ENCODE measurements at places on chromosomes 12 and 14. TPM values are rescaled to one million over a fixed set of nuclear protein-coding genes. Genes with fewer than 3 reads are reported as not detected.

Gene LGMN
- 3.8 TPM for total RNA-seq

DNA sequence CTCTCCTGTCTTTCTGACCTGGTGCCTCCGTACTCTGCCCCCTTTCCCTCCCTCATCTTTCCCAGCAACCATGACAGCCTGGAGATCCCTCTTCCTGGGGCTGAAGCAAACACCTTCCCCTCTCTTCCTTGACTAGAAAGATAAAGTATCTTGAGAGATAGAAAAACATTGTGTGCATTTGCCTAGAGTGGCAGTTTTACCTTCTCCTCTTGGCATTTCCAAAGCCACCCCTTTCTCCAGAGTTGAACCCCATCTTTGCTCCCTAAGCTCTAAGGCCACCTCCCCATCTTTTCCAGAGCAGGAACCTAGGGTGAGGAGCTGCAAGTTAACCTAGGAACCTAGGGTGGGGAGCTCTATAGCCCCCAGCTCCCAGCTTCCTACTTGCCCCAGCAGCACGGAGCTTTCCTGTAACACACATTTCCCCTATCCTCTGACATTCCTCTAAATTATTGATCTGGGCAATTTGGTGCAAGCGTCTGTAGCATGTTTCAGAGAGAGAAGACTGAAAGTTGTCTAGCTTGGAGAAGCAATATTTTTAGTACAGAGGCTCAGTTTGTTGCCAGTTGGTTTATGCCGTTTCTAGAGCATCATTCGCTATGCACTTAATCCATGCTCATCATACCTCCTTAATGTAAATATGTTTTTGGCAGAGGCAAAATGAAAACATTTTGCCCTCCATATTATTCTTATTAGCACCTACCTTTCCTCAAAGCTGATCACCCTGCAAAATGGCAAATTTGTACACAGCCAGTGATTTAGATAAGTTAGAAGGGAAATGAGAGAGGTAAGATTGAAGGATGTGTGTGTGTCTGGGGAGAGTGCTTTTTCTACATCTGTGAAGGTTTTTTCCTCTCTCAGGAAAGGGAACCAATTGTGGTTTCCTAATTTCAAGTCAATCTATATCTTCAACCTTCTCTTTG, 5.4 kb upstream of the TBX3 start:
- no peak for DNase-seq

DNA sequence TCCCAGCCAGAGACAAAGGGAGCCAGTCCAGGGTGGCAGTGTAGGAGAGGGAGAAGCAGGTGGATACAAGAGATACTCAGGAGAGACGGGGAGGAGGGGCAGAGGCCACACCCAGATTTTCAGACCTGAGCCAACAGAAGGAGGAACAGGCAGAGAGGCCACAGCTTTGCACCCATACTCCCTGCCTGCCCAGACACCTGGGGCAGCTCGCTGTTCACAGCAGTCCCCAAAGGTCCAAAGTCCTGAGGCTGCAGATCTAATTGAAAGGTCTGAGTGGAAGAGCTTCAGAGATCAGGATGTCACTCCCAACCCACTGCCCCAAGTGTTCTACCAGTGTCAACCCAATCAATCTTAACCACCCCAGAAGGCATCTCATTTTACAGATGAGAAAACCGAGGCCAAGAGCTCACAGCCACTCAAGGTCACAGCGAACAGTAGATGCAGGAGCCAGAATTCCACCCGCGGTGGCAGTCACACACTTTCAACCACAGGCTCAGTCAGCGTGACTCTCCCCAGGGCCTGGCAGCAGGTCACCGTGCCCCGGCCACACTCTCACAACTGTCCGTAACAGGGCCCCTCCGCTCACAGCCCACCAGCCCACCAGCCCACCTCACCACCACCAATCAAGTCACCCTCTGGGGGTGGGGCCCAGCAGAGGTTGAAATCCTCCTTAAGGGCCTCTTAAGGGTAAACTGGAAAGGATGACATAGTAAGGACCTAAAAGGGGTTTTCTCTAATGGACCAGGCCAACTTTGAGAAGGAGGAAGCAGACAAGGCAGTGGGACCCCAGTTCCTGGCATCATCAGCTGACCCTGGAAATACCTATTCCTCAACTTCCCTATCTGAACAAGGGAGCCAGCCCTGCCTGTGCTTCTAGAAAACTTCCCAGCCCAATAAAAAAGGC, 33.3 kb downstream of the ACTN1 start:
- no peak for DNase-seq

Gene NRDE2
- 4.2 TPM for total RNA-seq

GRCh38 chr14:87615822-87616679, 376.9 kb downstream of the GALC start:
- peak; percentile 4 for DNase-seq

- no peak for DNase-seq
Observed at GRCh38 chr14:52598568-52598967, 45.9 kb downstream of the GPR137C start.

- DNase-seq: no peak
Observed at GRCh38 chr12:53067993-53068770, 11.0 kb downstream of the SPRYD3 start.

- no peak for DNase-seq
Observed at GRCh38 chr12:115208098-115208497, 524.1 kb upstream of the TBX3 start.

All from LHCN-M2 (cell line).